T-helper 17 cell (primary cell): ENCODE measurements at places on chromosomes 5 and 9. TPM values are rescaled to one million over a fixed set of nuclear protein-coding genes. Genes with fewer than 3 reads are reported as not detected.

EIF4E1B gene
- total RNA-seq: not detected

GRCh38 chr5:83441747-83442146, 29.8 kb upstream of the VCAN start:
- no peak for DNase-seq
- no peaks in the 10 kb centered on the region for H3K36me3 ChIP-seq
- no peak overlapping the region for H3K4me3 ChIP-seq
- H3K27me3 ChIP-seq: no peaks in the 10 kb centered on the region
- no peaks in the 10 kb centered on the region for H3K4me1 ChIP-seq
- H3K27ac ChIP-seq: no peak overlapping the region

- H3K4me1 ChIP-seq: peaks cover 37% of the 10 kb centered on the region
- no peaks in the 10 kb centered on the region for H3K27me3 ChIP-seq
- no peak for DNase-seq
Observed at GRCh38 chr5:132499440-132500243, 9.1 kb upstream of the IRF1 start.

- H3K4me3 ChIP-seq: no peak overlapping the region
- H3K27me3 ChIP-seq: peaks cover 25% of the 10 kb centered on the region
- DNase-seq: no peak
- peaks cover 7% of the 10 kb centered on the region for H3K4me1 ChIP-seq
- H3K36me3 ChIP-seq: no peaks in the 10 kb centered on the region
Observed at GRCh38 chr5:135443161-135443960, 3.8 kb downstream of the DCANP1 start.
